KBM-7 (cell line): ENCODE measurements at places on chromosomes 5 and 9.

GRCh38 chr5:137147346-137147745, 351.8 kb downstream of the SPOCK1 start:
- DNase-seq: no peak

GRCh38 chr5:58330781-58331180, 129.1 kb downstream of the PLK2 start:
- no peak for DNase-seq

- no peak for DNase-seq
Observed at GRCh38 chr5:64166201-64166959, 737 bp downstream of the RNF180 start.

DNA sequence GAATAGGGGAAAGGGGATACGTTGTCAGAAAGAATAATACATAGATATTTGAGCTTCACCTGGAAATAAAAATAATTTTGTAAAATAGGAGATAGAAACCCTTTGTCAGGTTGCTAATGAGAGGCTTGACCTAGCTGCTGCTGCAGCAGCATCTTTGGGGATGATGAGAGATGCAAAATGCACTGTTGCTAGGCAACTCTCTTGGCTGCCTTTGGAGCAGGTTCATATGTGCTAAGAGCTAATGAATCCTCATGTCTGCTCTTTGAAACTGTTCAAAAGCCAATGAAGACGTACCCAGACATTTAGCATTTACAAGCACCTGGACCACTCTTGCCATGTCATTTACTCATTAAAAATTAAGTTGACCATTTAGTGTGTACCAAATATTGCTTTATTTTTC, 121.7 kb downstream of the FOCAD start:
- DNase-seq: no peak

GRCh38 chr9:38263532-38263931, 129.0 kb upstream of the ALDH1B1 start:
- no peak for DNase-seq

DNA sequence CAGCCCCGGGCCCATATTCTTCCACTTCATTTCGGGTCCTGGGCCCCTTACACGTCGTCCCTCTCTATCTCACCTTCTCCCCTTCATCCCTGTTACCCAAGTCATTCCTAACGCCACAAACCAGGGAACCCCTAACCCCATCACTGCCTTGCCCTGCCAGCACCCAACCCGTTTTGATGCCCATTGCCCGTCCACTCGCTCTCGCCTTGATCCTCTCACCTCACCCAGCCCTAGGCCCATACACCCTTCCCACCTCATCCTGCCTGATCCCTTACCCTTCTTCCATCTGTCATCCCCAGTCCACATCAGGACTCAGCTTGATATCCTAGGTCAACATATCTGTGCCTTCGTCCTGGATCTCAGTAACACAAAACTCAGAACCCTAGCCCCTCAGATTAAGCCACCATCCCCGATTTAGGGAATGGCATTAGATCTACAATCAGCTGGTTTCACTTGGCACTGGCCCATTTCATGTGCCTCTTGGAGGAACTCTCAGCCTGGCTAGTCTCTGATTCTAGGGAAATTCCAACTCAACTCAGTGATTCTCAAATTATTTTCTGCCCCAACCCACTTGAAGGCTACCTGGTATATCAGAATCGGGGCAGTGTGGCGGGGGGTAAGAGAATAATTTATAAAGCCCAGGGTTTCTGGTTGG, 489 bp downstream of the CHMP5 start:
- DNase-seq: no peak

DNA sequence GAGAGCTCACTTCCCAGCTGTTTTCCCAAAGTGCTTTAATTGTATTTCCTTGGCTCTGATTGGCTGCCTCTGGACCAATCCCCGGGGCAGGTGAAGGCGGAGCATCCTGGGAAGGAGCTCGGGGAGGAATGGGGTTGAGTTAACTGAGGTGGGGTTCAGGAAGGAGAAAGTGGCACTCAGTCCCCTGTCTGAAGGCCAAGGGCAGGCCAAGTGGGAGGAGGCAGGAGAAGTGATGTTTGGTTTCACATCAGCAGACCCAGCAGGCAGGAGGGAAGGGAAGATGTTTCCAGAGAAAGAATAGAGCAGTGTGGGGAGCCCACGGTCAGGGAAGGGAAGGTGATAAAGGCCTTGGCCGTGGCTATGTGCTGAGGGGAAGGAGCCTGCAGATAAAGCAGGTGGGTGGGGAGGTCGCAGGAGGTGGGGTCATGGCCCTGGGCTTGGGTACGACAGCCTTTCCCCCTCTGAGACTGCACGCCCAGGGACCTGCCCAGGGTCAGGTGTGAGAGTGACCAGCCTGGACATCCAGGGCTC, 3.1 kb downstream of the TSPAN17 start:
- no peak for DNase-seq

DNA sequence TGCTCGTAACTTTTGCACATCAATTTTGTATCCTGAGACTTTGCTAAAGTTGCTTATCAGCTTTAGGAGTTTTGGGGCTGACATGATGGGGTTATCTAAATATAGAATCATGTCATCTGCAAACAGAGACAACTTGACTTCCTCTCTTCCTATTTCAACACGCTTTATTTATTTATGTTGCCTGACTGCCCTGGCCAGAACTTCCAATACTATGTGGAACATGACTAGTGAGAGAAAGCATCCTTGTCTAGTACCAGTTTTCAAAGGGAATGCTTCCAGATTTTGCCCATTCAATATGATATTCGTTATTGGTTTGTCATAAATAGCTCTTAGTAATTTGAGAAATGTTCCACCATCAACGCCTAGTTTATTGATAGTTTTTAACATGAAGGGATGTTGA, 65.4 kb upstream of the CDH12 start:
- DNase-seq: no peak

GRCh38 chr5:107633171-107633901, 37.4 kb downstream of the EFNA5 start:
- DNase-seq: peak; percentile 22

- DNase-seq: no peak
Observed at GRCh38 chr9:37788332-37788731, 3.5 kb upstream of the EXOSC3 start.

- DNase-seq: no peak
Observed at GRCh38 chr5:71977311-71977710, 130.0 kb upstream of the MAP1B start.

DNA sequence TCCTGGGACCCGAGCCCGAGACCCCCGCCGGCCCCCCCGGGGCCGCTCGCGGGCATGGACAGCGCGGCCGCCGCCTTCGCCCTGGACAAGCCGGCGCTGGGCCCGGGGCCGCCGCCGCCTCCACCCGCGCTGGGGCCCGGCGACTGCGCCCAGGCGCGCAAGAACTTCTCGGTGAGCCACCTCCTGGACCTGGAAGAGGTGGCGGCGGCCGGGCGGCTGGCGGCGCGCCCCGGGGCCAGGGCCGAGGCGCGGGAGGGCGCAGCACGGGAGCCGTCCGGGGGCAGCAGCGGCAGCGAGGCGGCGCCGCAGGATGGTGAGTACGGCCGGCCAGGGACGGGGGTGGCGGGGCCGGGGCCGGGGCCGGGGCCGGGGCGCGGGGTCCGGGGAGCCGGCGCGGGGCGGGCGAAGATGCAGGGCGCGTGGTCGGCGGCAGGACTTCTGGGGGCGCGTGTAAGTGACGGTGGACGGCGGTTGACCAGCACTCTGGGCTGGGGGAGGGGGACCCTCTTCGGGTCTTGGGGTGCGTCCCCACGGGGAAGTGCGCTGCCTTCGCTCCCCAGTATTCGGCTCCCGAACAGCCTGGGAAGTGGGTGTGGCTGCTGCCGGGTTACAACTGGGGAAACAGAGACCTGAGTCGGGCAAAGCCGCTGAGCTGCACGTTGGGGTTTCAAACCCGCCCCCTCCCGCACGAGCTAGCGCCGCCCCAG, 520 bp downstream of the PRRX2 start:
- no peak for DNase-seq

DNA sequence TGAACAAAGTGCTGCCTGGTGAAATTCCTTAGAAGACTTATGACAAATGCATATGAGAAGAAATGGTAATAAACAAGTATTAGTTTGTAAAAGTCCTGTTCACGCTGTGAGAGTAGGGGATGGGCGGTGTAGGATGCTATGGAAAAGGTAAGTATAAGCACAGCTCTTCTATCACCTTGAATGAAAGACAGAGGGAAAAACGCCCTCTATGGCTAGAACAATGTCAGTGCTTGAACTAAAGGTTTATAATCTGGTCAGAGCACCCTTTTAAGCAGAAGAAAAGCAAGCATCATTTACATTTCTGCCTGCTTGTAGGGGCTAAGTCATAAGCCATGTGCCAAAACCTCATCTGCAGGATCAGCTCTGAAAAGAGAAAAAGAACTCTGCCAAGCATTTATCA, 115.2 kb downstream of the LHFPL2 start:
- DNase-seq: peak; percentile 34

GRCh38 chr9:112752334-112753125, 2.0 kb downstream of the SNX30 start:
- DNase-seq: no peak

DNA sequence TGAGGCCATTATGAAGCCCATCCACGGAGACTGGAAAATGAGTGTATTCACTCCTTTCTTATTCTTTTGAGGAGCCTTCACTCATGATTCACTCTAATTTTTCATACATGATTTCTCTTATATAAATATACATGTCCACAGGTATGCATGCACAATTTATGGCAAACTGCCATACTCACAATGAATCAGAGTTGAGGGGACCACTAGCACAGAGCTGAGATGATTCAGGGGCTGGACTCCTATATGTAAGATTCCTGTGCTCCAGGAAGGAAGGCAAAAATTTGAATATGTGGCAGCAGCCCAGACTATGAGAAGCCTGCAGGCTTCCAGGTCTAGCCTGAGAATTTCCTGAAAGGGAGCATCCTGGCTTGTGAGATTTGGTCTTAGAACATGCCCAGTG, 484.6 kb downstream of the PRELID2 start:
- no peak for DNase-seq

DNA sequence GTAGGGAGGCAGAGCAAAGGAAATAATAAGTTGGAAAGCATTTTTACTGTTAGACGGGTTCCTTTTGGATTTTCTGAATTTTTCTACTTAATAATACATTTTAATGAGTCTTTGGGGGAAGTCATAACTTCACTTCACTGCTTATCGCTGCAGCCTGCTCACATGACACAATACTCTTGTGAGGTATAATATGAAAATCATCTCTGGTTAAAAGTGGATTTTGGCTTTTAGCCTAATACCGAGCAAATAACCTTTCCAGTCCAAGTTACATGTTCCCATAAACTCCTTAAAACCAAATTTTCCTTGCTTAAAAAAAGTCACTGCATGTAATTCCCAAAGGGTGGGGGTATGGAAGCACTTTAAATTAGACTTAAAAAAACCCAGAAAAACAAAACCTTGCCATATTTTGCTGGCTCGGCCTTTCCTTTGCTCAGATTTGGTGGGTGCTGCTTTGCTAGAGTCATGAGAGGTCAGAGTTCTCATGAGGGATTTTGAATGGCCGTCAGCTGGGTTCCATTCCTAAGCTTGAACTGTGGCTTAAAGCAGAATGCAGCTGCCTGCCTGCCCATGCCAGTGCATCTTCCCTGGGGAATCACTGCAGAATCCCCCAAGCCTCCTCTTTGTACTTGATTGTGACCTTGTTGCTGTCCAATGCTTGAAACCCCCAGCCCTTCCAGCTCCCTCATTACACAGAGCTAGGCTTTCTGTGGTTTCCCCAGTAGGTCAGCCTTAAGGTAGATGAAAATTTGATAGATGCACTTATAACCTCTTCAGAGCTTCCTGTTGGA, 331.8 kb downstream of the KDM4C start:
- DNase-seq: no peak

DNA sequence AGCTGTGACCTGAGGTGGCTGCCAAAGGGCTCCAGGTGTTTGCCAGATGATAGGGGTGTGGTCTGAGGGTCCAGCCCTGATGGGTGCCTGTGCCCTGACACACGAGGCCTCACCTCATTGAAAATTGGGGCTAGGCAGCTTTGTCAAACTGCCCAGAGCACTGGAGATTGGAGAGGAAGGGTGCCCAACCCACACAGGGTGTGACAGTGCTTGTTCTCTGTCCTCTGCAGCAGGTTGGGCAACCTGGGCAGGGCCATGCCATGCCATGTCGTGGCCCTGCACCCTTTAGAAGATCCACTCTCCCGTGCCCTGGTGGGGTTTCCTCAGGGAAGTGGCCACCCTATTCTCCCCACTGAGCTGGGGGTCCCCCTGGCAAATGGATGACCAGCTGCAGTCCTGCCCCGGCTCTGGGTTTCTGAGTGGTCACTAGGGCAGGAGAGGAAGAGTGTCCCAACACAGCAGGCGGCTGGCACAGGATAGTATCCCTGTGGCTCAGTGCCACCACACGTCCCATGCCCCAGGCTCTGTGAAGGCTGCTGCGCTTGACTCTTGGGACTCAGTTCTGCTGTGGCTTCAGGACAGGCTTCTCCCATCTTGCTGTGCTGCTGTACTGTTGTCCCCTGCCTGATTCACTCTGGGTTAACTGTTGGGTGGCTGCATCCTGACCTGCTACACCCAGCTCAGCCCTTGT, 100.8 kb upstream of the PITX1 start:
- DNase-seq: no peak

- DNase-seq: no peak
Observed at GRCh38 chr5:67378256-67378655, 181.7 kb upstream of the CD180 start.

GRCh38 chr9:113475031-113475430, 11.5 kb downstream of the RGS3 start:
- DNase-seq: no peak

DNA sequence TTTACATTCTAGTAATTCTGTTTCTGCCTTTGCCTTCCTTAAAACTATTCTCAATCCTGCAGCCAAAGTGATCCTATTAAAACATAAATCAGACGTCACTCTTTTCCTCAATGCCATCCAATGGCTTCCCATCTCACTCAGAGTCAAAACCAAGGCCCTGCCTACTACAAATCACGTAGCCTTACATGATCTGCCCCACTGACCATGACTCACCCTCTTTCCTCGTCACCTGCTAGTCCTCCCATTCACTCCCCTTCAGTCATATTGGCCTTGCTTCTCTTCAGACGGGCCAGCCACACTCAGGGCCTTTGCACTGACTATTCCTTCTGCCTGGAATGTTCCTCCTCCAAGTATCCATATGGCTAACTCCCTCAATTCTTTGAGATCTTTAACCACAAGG, 39.0 kb upstream of the DMXL1 start:
- DNase-seq: no peak

GRCh38 chr5:95799191-95799835, 23.2 kb downstream of the GLRX start:
- no peak for DNase-seq

- DNase-seq: no peak
Observed at GRCh38 chr9:126380447-126380846, 53.8 kb downstream of the MVB12B start.

DNA sequence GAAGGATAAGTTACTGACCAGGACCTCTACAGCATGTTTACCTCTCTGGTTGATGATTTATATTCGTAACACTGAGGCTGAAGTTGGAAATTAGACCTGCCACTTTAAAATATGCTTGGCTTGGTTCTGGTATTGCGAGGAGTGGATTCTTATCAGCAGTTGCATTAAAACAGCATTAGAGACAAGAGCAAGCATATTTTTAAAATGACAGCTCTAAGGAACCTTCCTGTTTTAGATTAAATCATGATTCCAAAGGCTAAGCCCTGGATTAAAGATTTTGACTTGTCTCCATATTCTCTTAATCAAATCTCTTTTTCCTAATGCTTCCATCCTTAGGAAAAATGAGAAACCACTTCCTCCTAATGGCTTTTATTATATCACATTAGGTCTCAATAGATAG, 277.8 kb downstream of the KCTD16 start:
- DNase-seq: no peak

GRCh38 chr5:36939969-36940858, 63.6 kb downstream of the NIPBL start:
- DNase-seq: no peak

GRCh38 chr9:37908698-37909186, 4.8 kb upstream of the SLC25A51 start:
- peak; percentile 57 for DNase-seq
